Nucleus accumbens (tissue), 56 donors: ENCODE measurements at places on chromosomes 13 and 19.

DNA sequence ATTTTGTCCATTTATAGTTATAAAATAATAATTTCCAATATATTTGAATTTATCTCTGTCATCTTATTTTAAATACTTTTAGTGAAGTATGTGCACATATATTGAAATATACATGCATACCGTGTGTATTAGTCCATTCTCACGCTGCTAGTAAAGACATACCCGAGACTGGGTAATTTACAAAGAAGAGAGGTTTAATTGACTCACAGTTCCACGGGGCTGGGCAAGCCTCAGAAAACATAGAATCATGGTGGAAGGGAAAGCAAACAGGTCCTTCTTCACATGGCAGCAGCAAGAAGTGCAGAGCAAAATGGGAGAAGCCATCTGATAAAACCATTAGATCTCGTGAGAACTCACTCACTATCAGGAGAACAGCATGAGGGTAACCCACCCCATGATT lies 37.6 kb upstream of the FFAR2 start:
- DNase-seq = no peak

- DNase-seq = no peak
Measured at GRCh38 chr13:80527400-80527799, 186.5 kb upstream of the SPRY2 start.

GRCh38 chr13:81551036-81551435 lies 1210.1 kb upstream of the SPRY2 start:
- DNase-seq = no peak

DNA sequence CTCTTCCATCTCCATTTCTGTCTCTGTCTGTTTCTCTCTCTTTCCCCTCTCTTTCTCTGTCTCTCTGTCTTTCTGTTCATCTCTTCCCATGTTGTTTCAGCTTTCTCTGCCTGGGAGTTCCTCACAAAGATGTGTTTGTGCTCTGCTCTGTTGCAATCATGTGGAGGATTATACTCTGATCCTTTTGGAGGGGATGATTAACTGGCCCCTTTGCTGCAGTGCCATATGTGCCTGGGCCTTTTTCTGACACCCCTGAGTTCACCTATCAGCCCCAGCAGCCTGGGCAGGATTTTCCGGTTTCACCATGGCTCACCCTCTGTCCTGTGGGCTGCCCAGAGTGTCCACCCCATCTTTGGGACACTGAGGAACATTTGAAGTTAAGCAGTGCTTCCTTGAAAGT lies 9.0 kb upstream of the TEX26 start:
- DNase-seq = no peak

DNA sequence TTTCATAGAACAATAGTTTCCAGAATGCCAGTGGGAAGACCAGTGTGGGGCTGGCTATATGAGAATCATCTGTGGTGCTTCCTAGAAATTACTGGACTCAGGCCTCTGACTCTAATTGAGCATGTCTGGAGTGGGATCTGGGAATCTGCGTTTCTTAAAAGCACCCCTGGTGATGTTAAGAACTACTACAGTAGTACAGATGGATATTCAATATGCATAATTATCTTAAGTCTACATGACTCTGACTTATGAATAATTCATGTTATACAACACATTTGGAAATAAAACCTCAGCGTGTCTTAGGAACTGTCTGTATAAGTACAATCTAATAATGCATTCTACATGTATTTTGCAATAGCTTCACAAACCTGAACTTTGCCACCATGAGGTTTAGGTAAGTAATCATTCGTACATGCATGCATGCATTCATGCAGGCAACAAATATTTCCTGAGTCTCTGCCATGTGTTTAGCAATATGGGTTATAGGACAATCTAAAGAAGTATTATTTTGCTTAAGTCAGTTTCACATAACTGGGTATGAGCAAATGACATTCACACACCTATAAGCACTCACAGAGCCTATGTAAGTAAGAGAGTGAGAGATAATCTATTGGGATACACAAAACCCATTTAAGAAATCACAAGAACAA lies 62.0 kb downstream of the EPSTI1 start:
- no peak for DNase-seq
